ENCODE measurements at places on chromosomes 1 and 21. TPM values are rescaled to one million over a fixed set of nuclear protein-coding genes. Genes with fewer than 3 reads are reported as not detected.

- H3K4me3 ChIP-seq, result no peak overlapping the region
- H3K36me3 ChIP-seq, result peaks cover 2% of the 10 kb centered on the region
- no peak overlapping the region for H3K27ac ChIP-seq
- H3K27me3 ChIP-seq, result no peaks in the 10 kb centered on the region
- H3K4me1 ChIP-seq, result peaks cover 24% of the 10 kb centered on the region
Observed at GRCh38 chr1:227785094-227785804, 30.2 kb upstream of the PRSS38 start.

DNA sequence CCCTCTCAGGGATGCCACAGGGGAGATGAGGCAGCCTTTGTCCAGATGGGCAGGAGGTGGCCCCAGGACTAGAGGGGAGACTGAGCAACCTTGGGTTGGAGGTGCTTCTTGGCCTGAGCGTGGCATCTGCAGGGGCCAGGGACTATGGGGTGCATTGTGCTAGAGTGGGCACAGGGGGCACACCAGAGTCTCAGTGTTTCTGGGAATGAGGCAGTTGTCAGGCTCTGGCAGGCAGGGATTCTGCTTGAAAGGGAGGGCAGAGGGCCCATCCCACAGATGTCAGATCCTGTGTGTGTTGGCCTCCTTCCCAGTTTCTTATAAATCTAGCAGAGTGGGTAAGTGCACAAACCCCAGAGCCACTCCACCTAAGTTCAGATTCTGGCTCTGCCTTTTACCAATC, 13.7 kb downstream of the LGR6 start:
- H3K27ac ChIP-seq, result no peak overlapping the region
- no peaks in the 10 kb centered on the region for H3K27me3 ChIP-seq
- no peaks in the 10 kb centered on the region for H3K36me3 ChIP-seq
- no peak overlapping the region for H3K4me3 ChIP-seq

- H3K4me1 ChIP-seq, result no peaks in the 10 kb centered on the region
- H3K27ac ChIP-seq, result no peak overlapping the region
- H3K36me3 ChIP-seq, result no peaks in the 10 kb centered on the region
- H3K4me3 ChIP-seq, result no peak overlapping the region
Observed at GRCh38 chr1:93919780-93920179, 10.6 kb upstream of the GCLM start.

DNA sequence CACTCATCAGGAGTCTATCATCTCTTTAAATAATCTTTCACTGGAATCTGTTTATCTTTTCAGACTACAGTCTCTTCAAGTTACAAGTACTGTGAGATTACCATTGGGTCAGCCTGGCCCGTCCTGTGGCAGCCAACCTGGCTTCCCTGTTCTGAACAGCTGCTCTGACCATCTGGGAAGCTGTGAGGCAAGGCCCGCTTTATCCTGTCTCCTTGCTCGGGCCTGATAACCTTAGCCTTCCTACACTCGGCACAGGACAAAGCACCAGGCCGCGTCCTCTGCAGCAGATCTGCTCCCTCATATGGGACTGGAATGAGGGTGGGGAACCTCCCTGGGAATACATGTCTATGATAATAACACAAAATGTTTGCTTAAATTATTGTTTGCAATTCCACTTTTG, 113.3 kb downstream of the PTPN14 start:
- DNase-seq, result no peak
- no peak overlapping the region for H3K4me3 ChIP-seq
- no peaks in the 10 kb centered on the region for H3K4me1 ChIP-seq
- H3K27ac ChIP-seq, result no peak overlapping the region
- no peaks in the 10 kb centered on the region for H3K36me3 ChIP-seq

The NR5A2 gene
- 0.44 TPM for total RNA-seq

The BRINP3 gene
- total RNA-seq, result not detected
